ENCODE measurements at places on chromosomes 5 and 9. TPM values are rescaled to one million over a fixed set of nuclear protein-coding genes. Genes with fewer than 3 reads are reported as not detected.

The THG1L gene
- 3.5 TPM for total RNA-seq

The UNC5A gene
- not detected for total RNA-seq

The CAMK4 gene
- 1.0 TPM for total RNA-seq

The ENHO gene
- total RNA-seq = not detected

The LHX3 gene
- not detected for total RNA-seq

- DNase-seq = no peak
Observed at GRCh38 chr5:102561894-102562760, 63.3 kb upstream of the SLCO6A1 start.

- DNase-seq = no peak
Observed at GRCh38 chr5:106962464-106963230, 708.1 kb downstream of the EFNA5 start.

- DNase-seq = no peak
Observed at GRCh38 chr9:131853434-131853833, 113.6 kb upstream of the RAPGEF1 start.

DNA sequence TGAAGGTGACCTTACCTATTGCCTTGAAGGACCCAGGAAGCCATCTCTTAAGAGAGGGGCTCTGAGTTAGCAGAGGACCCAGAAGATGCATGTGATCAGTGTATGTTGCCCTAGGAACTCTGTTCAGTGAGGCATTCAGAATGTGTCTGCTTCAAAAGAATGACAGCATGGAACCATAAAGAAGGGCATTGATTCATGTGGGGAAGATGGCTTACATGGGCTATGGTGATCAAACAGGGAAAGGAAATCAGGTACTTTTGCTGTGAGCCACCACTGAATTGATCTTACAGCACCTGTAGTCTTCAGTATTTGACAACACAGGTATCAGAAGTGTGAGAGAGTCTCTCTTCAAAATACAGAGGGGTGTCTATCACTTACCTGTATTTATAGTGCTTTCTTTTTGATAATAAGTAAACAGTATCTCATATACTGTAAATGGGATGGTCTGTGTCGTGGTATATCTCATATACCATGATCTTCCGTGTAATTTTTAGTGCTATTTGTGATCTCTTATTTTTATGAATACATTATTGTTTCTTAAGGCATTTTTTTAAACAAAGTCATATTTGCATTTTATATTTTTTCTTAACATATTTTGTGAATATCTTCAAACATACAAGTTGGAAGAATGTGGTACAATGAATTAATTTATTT lies 57.0 kb downstream of the FOCAD start:
- no peak for DNase-seq

GRCh38 chr5:166781737-166782136 lies 1509.7 kb upstream of the WWC1 start:
- DNase-seq = no peak

All from gastrocnemius medialis (tissue), 4 donors.